ENCODE measurements at places on chromosomes 1 and 21.

DNA sequence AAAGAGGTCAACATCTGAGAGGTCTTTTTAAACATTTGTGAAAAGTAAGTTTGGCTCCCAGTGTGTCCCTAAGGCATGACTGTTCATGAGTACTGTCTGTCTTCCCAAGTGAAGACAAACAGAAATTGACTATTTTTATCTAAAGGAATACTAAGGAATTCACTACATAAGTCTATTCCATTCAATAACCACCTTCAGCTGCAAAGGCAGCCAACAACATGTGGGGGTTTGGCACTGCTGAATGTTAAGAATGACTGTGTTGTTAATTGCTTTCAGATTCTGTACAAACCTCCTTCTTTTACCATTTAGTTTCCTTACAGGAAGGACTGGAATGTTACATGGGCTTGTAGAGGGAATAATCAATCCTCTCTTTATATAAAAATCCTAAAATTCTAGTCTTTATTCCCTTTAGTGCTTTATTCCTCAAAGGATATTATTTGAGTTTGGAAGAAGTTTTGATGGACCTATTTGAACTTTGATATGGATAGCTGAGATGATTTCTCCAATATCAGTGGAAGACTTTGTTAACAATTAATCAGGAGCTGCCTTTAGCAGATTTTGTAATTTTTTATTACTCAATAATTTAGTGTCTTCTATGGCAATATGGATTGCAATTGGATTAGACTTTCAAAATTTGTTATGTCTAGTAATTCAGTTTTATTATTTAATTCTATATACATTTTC lies 201.7 kb upstream of the CHRM3 start:
- no peak for DNase-seq

- no peak for DNase-seq
These were observed 10.6 kb upstream of the USP1 start for GRCh38 chr1:62426237-62426636.

- no peak for DNase-seq
These were observed 522.6 kb upstream of the PLXNA2 start for GRCh38 chr1:208766832-208767231.

DNA sequence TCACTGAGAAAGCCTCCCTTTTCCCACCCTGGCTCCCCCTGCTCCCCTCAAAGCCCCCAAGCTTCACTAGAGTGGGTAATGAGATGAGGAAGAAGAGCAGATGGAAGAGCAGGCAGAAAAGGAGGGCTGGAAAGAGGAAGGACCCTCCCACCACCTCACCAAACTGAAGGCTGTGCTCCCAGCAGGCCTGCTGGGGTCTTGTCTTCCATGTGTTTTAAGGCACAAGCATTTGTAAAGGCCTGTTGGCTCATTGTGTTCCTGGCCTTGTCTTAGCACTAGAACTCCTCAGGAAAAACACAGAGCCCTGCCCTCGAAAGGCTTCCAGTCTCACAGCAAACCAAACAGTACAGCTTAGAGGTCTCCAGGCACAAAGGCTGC lies 51.5 kb downstream of the TOMM20 start:
- no peak for DNase-seq

DNA sequence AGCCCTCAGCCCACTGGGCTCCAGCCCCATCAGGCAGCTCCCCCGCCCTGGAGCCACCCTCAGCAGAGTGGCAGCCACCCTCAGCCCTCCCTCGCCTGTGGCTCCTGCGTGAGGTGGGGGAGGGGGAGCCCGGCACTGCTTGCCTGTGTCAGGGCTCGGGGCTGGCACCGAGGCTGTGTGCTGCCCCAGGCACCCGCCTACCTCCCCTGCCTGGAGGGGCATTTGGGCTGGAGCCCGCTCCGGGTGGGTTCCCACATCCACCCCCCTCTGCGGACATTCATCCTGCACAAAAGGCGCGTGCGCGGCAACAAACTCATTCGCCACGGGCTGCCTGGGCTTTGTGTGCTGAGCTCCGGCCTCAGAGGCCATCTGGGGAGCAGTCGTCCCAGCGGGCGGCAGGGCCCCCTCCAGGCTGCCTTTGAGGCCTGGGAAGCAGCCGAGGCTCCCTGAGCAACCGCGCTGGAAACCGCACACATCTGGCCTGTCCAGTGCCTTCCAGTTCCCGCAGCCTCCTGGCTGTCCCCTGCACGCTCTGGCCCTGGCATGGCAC lies 12.6 kb upstream of the TNFRSF14 start:
- no peak for DNase-seq

DNA sequence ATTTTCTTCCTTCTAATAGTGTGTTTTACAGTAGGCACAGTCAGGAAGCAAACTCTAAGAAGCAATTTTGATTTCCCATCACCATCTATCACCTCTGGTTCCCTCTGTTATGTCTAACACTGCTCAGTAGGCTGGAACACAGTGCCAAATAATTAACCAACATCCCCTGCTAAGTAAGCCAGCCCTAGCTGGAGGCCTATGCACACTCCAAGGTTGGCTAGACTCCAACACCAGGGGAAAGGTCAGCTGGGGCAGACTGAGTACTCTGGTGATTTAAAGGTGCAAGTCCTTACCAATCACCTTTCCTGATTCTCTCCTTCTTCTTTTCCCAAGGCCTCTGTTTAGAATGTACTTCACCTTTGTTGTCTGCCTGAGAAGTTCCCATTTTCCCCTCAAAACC lies 46.5 kb upstream of the BEND5 start:
- DNase-seq = no peak

DNA sequence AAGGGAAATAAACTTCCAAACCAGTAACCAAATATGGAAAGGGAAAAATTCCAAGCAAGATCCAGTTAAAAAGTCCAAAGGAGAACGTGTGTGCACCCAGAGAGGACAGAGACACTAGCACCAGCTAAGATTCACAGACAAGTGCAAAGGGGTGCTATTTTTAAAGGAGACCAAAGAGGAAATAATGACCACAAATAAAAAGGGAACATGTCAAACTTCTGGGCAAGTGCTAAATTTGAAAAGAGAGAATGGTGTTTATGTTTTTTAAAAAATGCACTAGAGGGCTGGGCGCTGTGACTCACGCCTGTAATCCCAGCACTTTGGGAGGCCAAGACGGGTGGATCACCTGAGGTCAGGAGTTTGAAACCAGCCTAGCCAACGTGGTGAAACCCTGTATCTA lies 8.6 kb downstream of the JAM2 start:
- DNase-seq = no peak

DNA sequence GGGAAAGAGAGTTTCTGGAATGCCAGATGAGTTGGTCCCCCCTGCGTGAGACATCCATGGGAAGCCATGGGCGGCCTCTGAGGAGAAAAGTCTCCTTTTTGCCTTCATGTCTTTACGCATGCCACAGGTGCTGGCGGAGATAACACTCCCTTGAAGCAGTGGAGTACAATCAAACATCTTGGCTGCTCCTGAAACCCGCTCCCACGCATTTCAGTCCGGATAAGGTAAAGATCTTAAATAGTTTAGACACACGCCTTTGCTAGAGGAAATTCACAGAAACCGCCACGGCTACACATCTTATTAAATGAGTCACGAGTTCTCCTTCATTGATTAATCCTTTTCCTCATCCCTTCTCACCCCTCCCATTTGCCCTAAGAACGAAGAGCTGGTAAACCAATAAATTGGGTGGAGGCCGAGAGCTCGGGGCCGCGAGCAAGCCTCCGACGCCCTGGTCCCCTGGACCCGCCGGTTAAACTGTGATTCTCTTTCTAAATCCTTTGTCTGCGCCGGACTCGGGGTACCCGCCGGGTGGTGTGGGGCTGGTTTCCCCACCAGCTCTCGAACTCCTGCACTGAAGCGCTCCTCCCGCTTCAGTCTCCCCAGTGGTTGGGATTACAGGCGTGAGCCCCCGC lies 6.6 kb upstream of the ZNF669 start:
- no peak for DNase-seq

- DNase-seq = no peak
These were observed 20.9 kb upstream of the GPR153 start for GRCh38 chr1:6281511-6282402.

DNA sequence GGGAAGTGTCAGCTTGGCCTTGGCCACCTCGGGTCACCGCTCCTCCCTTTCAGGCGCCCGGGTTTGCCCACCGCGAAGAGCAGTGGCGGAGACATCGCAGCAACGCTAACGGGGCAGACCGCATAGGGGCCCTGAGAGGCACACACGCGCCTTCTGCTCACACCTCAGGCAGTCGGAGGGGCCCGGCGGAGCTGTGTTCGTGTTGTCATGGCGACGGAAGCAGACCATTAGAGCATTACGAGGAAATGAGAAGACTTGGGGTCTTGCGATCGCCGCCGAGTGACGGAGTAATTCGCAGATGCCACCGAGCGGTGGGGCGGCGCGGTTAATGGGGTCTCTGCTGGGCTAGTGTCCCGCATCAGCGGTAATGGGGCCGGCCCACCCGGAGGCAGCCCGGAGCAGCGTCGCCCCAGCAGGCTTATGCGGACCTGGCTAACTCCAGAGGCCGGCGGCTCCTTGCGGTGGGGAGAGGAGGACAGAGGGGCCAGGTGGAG lies 144.1 kb downstream of the TNR start:
- no peak for DNase-seq

DNA sequence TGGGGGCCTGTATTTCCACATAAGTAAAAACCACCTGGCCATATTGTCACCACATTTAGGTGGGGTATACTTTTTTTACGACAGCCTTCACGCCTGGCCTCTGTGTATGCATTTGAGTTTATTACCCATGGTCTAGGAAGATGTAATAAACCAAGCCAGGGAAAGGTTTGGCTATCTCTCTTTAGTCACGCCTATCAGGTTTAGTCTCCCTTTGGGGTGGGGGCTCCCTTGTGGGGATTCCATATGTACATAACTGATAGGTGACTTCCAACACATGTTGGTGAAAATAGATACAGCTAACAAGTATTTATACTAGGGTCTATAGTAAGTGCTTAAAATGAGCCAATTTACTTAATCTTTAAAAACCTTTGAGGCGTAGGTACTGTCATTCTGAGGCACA lies 4.2 kb downstream of the YBX1 start:
- no peak for DNase-seq

GRCh38 chr1:58282623-58283387 lies 263.7 kb downstream of the OMA1 start:
- DNase-seq = no peak

DNA sequence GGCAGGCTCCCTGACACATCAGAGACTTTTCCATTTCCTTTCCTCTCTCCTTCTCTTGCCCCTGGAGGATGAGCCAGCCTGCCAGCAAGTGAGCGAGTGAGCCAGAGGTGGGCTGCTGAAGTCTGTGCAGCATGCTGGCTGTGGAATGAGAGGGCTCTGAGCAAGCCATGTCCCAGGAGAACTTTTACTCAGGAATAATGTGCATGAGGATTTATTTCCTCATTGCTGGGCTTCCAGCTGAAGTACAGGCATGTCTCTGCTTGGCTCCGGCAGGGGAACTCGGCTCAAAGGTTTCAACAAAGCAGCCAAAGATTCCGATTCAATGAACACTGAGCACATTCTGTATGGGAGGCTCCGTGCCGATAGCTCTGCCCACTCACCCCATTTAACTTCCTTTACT lies 43.7 kb downstream of the UBIAD1 start:
- no peak for DNase-seq

DNA sequence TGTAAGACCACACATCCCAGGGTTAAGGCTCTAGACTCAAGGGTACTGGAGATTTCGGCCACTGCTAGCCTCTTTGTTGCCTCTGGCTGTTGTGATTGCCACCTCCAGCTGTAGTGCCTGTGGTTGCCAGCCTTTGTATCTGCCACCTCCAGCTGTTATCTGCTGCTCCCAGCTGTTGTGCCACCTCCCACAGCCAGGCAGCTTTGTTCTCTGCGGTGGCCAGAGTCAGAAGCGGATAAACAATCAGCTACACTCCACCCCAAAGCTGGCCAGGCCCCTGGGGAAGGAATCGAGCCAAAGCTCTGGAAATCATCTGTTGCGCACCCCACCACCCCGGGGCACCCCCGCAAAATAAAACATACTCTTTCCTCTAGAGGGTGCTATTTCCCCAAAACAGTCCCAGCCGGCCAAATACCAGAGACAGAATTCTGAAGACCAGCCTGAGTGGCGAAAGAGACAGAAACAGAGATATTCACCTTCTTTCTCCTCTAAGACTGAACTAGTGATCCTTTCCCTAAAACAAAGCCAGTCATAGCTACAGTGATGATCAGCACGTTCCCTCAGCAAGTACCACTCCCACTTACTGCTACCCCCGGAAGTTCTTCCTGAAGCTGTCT lies 14.8 kb upstream of the PIGM start:
- no peak for DNase-seq

DNA sequence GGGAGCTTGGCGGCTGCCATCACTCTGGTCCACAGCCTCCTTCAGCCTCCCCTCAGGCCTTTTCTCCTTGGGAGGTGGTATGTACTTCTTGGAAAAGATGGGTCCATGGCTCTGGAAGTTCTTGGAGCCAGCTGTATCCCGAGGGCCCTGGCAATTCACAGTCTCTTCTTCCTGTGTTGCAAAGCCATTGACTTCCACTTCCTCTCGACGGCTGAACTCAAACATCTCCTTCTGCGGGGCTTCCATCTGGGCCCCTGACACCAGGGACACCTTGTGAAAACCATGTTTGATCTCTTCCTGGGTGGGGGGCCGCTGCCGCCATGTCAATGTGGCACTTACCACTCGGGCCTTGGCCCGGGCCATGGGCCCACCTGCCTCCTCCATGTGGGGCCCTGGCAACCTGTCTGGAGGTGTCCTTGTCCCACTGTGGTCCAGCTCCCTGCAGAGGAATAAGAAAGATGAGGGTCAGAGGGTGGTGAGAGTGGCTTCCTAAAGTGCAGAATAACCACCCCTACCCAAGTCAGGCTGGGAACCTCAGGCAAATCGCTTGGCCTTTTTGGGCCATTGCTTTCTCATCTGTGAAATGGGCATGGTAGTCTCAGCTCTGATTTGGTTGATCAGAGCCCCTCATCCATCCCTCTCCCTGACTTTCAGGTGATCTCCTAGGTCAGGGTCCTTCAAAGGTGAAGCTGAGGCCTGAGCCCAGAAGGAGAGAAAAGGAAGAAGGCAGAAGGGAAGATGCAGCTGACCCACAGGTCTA lies 7.5 kb downstream of the CRYBG2 start:
- DNase-seq = no peak

DNA sequence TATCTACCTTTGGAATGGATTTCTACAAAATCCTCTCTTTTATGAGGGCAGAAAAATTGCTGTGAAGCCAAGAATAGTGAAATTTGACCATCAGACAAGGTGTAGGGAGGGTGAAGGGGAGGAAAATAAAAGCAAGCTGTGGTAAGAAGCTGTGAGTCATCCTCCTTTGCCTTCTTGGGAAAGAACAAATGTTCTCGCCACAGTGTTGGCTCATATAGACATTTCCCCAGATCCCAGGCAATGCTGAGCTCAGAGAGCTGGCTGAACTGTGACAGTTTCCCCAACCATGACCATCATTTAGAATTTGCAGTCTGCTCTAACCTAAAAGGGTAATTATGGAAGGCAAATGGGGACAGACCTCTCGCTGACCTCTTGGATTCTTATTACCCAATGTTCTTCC lies 235.4 kb downstream of the PBX1 start:
- DNase-seq = no peak

GRCh38 chr21:32826329-32827167 lies 55.0 kb upstream of the PAXBP1 start:
- DNase-seq = peak; percentile 30

- DNase-seq = no peak
These were observed 3.3 kb downstream of the VWA1 start for GRCh38 chr1:1438531-1439381.

- no peak for DNase-seq
These were observed 108.3 kb upstream of the USH2A start for GRCh38 chr1:216531263-216532239.

GRCh38 chr1:165431079-165431478 lies 13.8 kb downstream of the RXRG start:
- no peak for DNase-seq
